ENCODE measurements at places on chromosomes 3 and 15.

DNA sequence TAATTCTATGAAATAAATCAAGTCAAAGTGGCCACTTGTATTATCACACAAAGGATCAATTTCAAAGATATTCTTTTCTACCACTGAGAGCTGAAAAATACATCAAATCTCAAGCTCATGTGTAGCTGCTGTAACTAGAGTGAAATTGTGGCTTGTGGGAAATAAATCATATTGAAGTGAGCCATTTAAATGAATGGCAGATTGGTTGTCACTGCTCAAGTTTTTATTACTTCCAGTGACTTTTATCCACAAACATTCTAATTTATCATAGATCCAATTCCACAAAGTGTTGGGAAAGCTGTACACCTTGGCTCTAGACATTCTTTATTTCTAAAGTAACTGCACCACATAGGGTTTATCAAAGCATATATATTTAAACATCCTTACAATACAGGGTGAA, 285.4 kb downstream of the CNTN3 start:
- no peak for DNase-seq

DNA sequence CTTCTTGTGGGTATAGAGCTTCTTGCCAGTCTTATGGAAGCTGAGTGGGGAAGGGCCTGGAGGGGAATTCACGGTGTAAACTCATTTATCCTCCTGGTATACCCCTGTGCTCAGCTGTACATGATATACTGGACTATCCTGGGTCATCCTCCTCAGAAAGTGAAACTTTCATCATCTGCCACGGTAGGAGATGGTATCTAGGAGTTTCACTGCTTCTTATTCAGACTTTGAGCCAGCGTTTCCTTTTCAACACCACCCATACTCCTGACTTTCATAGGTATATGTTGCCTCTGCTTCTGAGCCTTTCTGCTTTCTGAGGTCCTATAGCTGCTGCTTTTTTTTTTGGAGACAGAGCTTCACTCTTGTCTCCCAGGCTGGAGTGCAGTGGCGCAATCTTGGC, 15.6 kb downstream of the SENP5 start:
- no peak for DNase-seq

- DNase-seq: no peak
Measured at GRCh38 chr3:87468938-87469337, 192.6 kb upstream of the POU1F1 start.

DNA sequence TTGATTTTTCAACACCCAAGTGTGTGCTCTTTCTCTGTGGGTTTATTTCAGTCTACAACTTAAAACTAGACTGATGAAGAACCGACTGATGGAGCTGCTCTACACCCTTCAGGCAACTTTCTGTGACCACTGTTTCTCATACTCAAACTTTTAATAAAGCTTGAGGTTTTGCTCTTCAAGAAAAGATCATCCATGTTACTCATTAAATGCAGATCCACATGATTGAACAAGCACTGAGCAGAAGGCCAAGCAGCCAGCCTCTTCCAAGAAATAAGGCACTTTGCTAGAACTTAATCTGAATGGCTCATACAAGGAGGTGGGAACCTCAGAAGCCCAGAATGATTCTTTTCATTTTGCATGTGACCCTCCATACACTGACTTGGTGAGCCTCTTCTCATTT, 8.7 kb downstream of the SLC27A2 start:
- no peak for DNase-seq

DNA sequence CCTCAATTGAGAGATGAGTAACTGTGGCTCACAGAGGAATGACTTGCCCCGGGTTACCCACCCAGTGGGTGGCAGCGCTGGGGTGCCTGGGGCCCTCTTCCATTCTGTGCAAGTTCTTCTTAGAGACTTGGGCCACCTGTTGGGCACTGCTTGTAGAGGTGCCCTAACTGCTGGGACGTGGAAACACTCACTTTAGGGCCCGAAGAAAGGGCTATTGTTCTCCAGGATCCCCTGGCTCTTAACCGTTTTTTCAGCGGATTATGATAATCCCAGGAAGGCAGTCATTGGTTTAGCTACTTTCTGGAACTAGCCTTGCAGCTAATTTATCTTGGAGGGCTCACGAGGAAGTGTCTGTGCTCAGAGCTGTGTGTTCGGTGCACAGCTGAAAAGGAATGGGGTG, 66.0 kb upstream of the GCNT3 start:
- no peak for DNase-seq

DNA sequence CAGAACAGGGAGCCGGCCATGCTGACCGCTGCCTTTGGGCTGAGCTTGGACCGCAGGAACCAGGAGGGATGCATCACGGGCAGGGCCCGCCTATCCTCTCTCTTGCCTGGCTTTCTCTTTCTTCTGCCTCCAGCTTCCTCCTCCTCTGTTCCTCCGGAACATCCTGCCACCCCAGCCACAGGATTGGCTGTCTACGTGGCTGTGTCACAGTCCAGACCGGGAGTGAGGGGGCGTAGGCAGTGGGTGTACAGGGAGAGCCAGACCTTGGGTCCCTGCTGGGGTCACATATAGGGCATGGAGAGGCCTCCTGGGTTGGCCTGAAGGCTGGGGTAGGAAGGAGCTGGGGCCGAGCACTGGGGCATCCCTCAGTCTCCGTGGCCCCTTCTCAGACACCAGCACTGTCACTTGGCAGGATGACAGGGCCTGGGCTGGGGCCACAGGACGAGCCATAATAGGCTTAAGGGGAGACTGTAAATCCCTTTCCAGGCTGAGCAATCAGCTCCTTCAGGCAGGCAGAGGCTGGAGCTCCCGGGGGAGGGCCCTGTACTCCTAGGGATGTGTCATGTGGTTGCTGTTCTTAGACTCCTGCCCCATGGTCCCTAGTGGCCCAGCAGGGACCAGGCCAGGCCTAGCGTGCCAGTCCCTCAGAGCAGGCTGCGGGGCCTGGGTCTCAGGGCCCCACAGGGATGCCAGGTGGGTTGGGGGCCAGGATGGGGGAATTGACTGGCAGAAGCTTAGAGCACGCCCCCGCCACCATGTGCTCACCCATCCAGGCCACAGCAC, 25.4 kb downstream of the LINGO1 start:
- DNase-seq: no peak

DNA sequence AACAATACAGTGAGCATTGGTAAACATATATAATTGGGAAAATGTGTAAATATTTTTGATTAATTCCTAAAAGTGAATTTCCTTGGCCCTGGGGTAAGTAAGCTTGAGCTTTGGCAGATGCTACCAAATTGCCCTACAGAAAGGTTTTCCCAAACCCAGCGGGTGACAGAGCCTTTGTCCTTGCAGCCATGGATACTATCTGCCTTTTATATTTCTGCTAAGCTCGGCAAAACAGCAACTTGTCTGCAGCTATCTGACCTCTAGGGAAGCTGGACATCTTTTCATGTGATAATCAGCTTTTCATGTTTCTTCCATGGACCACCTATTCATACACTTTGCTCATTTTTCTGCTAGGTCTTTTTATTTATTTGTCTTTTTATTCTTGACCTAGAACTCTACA, 64.7 kb upstream of the SEC22A start:
- DNase-seq: no peak

GRCh38 chr3:9837701-9838582, 5.9 kb downstream of the RPUSD3 start:
- DNase-seq: no peak

DNA sequence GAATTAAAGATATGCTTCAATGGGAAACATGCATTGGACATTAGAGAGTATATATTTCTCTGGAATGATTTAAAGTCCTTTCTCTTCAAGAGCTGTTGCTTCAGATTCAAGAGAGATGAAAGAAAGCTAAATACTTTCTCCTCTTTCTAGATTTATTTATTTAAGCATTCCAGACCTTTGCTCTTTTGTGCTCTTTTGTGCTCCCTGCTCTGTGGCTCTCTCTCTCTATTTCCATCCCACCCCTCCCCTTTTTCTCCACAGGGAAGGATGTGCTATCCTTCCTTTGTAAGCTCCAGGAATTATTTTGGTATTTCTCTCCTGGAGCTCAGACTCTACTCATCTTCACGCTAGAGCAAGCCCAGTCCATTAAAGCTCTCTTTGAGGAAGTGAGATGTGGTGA, 871.9 kb upstream of the GBE1 start:
- no peak for DNase-seq

- peak; percentile 24 for DNase-seq
Measured at GRCh38 chr15:78976691-78977090, 31.8 kb upstream of the CTSH start.

GRCh38 chr15:70580958-70581357, 182.4 kb downstream of the UACA start:
- DNase-seq: no peak

DNA sequence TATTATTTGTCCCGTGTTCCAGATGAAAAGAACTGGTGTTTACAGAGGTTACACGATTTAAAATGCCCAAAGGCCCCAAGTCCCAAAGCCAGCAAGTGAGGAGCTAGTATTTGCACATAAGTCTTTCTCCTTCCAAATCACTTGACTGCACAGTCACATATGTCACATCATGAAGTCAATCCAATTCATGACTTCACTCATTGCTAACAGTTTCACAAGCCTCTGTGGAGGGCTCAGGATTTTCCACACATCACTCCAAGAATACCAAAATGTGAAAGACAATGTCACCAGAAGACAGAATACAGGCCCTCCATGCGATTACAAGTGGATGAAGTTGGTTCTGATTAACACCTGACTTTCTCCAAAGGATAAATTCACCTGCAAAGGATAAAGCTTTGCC, 283.1 kb upstream of the UBE2E2 start:
- DNase-seq: no peak

GRCh38 chr3:169923189-169923588, 11.8 kb downstream of the SAMD7 start:
- no peak for DNase-seq

- peak; percentile 78 for DNase-seq
Measured at GRCh38 chr3:59480486-59480995, 430.7 kb upstream of the CFAP20DC start.

DNA sequence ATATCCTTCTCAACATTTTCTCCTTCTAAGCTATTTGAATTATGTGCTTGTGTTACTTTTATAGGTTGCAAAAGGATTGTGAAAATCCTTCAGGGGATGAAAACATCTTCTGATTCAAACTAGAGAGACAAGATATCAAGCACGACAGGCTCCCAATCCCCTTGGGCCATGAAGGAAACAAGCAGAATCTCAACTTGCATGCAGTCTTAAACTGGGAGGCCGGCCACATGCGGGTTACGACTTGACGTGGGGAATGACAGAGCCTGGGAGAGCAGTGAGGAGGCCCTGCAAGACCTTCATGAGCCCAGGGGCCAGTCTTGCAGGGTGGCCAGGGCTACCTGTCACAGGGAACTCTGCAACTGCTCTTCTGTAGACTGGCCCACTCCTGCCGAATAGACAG, 94.4 kb downstream of the SCN11A start:
- DNase-seq: no peak

DNA sequence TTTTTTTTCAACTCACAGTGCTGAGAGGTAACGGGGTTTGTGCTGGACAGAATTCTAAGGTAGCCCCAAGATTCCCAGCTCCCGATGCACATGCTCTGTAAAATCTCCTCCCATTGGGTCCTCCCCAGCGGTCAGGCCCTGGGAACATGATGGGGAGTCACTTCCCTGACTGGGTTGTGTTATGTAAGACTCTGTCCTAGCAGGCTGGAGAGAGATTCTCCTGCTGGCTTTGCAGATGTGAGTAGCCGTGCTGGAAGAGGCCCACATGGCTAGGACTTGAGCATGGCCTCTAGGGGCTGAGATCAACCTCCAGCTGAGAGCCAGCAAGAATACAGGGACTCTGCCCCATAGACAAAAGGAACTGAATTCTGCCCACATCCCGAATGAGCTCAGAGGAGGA, 83.7 kb upstream of the OXTR start:
- no peak for DNase-seq

DNA sequence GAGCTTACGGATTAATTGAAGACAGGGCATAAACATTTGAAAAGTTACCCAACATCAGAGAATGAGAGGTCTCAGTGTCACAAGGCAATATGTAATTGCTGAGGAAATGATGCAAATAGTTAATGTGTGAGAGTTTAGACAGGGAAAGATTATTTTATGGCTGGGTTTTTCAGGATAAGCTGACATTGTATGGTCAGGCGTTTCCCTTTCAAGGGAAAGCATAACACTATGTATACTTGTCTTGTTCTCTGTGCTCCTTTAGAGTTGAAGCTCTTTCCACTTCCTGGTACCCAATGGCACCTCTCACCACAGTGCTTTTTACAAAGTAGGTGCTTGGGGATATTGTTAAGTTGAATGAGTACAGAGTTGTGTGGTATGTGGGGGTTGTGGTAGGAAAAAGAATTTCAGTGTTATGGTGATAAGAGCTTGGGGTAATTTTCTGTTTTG, 19.9 kb downstream of the IQGAP1 start:
- no peak for DNase-seq

DNA sequence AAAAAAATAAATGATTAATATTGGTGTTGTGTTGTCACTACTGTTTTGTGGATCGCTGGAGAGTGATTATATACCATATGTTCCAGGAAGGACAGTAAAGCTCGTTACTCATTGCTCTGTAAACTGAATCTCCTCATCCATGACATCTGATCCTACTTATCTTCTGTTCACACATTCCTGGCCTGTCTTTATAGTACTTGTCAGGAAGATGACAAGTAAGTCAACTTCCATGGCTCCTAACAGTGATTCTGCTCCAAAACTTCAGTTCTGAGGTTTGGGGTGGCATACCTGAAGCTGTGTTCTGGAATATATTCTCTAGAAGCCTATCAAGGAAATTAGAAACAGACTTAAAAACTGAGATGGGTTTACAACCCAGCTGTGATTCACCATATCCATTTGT, 288.9 kb downstream of the ZBBX start:
- no peak for DNase-seq

Measured in CD14-positive monocyte (primary cell).